ELF-1 (cell line): ENCODE measurements at places on chromosomes 12 and 14.

DNA sequence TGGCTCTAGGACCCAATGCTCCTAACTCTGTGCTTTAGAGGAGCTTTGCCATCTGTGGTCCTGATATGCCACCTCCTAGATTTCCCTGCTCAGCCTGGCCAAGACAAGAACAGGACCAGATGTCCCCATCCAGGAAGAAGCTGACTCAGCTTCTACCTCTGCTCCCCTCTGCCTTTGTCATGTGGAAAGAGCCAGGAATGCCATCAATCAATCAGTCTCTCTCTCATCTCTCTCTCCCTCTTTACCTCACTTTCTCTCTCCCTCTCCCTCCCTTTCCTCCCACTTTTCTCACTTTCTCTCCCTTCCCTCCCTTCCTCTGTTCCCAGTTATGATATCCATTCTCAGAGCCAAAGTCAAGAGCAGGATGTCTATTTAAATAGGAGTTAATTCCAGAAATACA is 892.5 kb upstream of the TMEM132C start:
- no peak for DNase-seq

GRCh38 chr14:36657399-36658122 is 4.1 kb upstream of the PAX9 start:
- no peak for DNase-seq

DNA sequence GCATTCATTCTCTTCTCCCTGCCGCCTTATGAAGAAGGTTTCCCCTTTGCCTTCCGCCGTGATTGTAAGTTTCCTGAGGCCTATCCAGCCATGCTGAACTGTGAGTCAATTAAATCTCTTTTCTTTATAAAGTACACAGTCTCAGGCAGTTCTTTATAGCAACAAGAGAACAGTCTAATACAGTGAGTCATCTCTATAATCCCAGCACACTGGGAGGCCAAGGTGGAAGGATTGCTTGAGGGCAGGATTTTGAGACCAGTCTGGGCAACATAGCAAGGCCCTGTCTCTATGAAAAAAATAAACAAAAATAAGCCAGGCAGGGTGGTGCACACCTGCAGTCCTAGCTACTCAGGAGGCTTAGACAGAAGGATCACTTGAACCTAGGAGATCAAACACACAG is 259.9 kb downstream of the CEP128 start:
- DNase-seq, result no peak

- no peak for DNase-seq
These were observed 54.3 kb downstream of the DENND5B start for GRCh38 chr12:31536672-31537071.

- no peak for DNase-seq
These were observed 14.1 kb downstream of the CCDC85C start for GRCh38 chr14:99589651-99590530.

- DNase-seq, result peak; percentile 37
These were observed 12.2 kb upstream of the FOXG1 start for GRCh38 chr14:28754209-28754985.

GRCh38 chr14:30005114-30005808 is 77.6 kb upstream of the PRKD1 start:
- DNase-seq, result no peak

DNA sequence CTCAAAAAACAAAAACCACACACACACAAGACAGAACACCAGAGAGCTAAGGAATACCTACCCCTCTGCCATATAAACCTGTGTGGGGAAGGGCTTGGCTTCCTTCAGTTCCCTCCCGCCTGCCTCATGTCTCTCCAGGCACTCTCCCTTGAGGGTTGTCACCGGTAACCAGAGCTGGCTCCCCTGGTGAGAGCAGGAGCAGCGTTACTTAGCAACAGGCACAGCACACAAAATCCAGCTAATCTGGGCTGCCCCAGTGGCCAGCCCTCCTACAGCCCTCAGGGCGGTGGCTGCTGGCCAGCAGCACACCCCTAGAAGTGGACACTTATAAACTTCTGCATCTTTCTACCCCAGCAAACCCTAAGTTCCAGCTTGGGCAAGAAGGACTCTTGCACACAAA is 21.6 kb upstream of the NR4A1 start:
- DNase-seq, result peak; percentile 91

- DNase-seq, result no peak
These were observed 258.9 kb downstream of the SUDS3 start for GRCh38 chr12:118635276-118635675.

- DNase-seq, result peak; percentile 43
These were observed 23.1 kb upstream of the LRTM2 start for GRCh38 chr12:1797011-1797901.

- no peak for DNase-seq
These were observed 621.0 kb downstream of the CCER1 start for GRCh38 chr12:90333939-90334338.

DNA sequence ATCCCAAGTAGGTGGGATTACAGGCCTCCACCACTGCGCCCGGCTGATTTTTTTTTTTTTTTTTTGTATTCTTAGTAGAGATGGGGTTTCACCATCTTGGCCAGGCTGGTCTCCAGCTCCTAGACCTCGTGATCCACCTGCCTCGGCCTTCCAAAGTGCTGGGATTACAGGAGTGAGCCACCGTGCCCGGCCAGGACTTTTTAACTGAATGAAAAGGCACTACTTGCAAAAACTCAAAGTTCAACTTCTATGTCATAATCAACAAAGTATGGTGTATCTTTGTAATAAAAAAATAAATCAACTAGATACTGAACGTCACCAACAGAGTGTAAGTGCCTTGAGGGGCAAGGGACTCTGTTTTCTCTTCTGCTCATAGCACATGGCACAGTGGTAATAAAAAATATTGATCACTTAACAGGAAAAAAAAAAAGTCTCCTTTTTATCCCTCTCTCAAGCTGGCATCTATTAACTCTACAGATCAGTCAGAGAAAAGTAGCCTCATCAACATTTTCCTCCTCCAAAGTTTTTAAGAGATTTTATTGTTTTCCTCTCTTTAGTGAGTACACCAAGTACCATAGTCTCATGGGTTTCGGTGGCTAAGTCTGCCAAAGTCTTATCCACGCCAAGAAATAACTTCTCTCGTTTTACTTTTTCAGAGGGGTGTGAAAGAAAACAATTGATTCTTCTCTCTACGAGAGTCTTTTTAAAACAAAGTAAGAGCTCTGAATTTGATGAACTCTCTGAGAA is 10.6 kb upstream of the FOXN3 start:
- DNase-seq, result no peak

- DNase-seq, result no peak
These were observed 285.9 kb downstream of the BMP4 start for GRCh38 chr14:53670701-53671100.

DNA sequence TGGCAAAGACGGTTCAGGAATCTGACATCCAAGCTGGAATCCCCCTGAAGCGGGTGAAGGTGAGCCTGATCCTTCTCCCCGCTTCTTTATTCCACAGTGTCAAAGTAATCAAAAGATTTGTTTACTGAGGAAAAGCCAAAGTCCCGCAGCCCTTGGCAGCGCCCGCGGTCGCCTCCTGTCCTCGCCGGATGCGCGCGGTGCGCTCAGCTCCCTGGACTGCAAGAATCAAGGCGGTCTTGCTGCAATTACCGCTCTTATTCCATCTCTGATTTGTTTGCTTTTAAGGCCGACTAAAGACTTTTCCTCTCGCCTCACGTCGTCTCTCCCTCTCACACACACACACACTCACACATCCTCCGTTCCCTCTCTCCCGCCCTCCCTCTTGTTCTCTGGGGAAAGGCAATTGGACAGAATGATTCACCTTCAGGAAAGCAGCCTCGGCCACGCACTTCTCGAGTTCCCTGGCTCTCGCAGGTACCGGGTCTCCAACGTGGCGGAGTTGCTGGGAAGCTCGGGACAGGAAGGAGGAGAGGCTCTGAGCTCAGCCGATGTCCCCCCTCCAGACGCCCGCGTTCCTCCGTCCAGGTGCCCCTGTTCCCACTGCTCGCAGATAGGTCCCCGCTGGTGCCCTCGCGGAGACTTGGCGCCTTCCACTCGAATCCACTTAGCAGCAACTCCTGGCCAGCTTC is 68.6 kb upstream of the USP15 start:
- DNase-seq, result peak; percentile 35

- DNase-seq, result no peak
These were observed 159.2 kb downstream of the STXBP6 start for GRCh38 chr14:24890716-24891115.

DNA sequence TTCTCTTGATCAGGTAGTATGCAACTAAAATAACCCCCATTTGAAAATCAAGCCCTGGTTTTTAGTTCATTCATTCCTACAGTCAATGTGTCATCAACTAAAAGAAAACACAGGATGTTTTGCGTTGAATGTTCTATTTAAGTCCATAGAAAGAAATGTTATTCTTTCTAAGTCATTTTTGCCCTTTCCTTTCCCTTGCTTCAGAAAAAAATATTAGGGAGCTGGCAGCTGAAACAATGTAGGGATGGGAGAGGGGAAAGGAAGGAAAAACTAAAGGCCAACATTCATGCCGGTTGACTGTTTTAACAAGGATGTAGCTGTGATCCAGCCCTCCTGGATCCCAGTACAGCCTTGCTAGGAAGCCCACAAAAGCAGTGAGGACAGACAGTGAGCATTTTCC is 155.1 kb downstream of the BTG1 start:
- DNase-seq, result no peak

- DNase-seq, result no peak
These were observed 11.8 kb upstream of the HHIPL1 start for GRCh38 chr14:99633141-99633540.

GRCh38 chr12:108666401-108666881 is 32.7 kb upstream of the SELPLG start:
- no peak for DNase-seq

- DNase-seq, result no peak
These were observed 46.1 kb downstream of the VCPKMT start for GRCh38 chr14:50070230-50070629.
